ENCODE measurements at places on chromosomes 1 and 21.

DNA sequence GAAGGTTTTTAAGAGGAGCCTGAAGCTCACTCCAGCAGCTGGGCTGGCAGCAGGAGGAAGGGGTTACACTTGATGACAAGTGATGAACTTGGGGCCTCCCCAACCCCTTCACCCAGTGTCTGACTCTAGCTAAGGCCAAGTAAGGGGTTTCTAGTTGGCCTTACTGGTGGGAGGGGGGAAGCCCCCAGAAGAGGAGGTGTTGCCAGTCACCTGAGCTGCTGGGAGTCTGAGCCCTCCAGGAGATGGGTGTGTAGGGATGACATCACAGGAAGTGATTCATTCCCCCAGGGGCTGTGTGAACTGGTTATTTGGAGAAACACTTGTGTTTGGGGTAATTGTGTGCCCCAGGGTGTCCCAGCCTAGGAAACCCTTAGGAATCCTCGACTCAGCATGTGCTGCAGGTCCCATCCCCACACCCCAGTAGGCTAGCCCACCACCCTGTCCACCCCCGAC, 3.1 kb downstream of the PADI1 start:
- DNase-seq = peak; percentile 31

- DNase-seq = peak; percentile 61
Measured at GRCh38 chr1:155976062-155976912, 2.1 kb downstream of the ARHGEF2 start.

DNA sequence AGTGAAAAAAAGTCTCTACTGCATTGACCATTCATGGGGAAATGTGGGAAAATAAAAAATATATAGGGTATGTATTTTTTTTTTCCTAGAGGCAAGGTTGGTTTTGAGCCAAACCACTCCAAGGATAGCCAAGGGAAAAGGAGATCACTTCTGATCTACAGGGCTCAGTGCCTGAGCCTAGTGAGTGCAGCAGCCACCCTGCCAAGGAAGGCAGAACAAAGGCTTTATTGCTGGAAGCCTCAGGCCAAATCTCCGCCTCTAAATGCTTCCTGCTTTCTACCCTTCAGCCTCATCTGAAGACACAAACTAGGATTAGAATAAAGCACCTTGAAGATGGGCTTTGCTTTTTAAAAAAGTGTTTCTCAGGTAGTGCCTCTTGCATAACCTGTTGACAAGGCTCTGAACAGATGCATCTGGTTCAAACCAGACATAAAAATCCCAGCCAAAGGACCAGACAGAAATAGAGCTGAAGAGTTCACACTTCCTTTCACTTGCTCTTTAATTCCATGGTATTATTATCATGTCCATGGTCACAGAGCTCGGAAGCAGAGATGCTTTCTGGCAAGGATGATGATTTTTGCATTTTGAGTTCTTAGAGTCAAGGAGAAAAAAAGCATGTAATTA, 10.5 kb downstream of the C1orf115 start:
- DNase-seq = no peak

DNA sequence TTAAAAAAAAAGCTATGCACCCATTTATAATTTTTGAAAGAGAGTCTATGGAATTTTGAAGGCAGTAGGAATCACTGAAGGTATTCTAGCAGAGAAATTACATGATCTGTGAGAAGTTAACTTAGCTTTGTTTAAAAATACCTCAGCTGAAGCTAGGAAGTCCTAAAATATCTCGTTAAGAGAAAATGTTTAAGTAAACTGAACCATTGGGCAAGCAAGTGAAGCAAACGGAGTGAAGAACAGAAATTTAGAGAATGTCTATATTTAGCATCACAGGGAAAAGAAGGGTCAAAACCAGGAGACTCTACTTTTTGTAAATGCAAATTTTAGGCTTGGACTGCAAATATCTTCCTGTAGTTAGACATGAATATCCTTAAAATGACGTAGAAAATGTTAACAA, 230.8 kb downstream of the HMCN1 start:
- DNase-seq = no peak

GRCh38 chr1:58689167-58689566, 10.7 kb downstream of the MYSM1 start:
- no peak for DNase-seq

GRCh38 chr1:176733661-176734060, 270.7 kb downstream of the PAPPA2 start:
- DNase-seq = no peak

DNA sequence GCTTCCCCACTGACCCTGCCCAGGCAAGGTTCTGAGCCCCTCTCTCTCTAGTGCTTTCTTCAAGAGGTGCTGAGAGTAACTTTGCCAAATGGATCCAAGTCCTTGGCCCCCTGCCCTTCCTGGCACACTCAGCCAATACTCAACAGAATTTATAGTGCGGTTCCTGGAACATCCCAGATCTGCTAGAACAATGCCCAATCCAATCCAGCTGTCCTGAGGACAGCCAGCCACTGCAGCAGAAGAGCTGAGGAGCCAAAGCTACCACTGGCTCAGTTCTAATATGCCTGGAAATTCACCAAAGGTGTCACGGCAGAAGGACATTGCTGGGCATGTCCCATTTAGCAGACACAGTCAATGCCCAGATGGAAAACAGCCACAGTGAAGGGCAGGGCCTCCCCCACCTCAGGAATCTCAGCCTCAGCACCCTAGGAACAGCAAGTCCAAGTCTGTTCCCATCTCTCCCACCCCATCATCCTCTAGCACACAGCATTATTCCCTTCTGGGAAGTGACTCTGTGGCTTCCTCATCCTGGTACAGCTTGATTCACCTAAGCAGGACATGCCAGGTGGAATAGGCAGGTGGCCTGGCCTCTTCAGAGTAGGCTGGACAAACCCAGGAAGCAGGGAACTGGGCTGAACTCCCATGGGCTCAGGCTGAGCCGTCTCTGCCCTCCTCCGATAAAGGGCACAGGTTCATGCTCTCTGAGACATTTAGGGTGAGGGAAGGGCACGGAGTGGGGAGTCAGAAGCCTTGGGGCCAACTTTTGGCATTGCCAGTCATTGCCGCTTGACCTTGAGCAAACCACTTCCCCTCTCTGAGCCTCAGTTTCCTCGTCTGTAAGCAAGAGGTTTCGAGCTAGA, 24.6 kb downstream of the PMVK start:
- no peak for DNase-seq

DNA sequence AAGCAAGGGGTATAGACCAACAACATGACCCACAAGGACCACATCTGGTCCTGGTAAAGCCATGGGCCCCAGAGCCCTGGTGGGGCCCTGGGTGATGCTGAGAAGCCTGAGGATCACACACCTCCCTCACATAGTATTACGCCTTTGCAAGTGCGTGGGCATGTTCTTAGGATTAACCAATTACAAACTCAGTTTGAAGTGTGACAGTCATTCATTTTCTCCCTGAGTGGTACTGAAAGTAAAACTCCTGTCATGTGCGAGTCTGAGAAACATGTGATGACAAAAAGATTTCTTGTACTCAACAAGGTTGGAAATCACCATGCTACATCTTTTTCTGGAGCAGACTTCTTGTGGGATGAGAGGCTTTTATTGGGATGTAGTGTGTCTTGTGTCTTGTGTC, 315.3 kb upstream of the DUSP10 start:
- no peak for DNase-seq

DNA sequence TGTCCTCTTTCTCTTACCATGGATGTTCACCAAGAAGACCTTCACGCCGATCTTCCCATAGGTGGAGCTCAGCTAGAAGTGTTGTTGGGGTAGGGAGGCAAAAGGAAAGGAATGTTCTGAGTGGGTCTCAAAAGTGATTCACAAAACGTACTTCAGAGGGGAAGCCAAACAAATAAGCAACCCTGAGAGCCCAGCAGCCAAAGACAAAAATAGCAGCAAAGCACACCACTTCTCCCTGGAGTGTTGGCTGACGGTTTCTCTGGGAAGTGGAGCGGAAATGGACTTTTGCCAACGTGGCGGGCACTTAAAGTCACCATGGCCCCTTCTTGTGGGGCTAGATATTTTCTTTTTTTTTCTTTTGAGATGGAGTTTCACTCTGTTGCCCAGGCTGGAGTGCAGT, 23.1 kb downstream of the SLC26A9 start:
- DNase-seq = no peak

DNA sequence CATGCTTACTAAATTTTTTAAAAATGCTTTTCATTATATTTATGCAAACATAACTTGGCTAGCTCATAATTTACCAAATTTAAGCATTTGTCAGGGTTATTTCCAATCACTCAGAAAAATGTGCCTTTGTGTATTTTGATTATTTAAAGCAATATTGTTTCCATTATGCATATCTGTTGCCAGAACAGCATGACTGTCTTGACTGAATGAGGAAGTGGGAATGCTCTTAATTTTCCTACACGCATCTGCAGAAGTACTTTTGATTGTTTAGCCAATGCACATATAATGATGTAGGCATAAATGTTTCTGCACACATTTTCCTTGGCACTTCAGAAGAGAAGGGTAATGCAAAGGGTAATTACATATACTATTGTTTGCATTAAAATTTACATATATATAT, 92.5 kb upstream of the ADGRL2 start:
- DNase-seq = no peak

DNA sequence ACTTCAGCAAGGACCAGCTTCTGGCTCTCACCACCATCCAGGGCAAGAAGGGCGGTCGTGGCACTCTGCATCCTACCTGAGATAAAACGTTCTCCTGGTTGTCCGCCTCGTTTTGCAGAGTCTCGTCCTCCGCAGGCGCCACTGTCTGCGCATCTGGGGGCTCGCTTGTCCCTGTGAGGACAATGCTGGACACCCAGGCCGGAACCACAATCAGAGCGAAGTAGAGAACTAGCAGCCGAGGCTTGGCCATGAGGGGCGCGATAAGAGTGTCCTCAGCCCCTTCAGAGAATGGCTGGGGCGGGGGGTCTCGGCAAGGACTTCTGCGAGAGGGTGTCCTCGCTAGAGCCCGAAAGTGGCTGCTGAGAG, 505 bp downstream of the OLFML2B start:
- no peak for DNase-seq

DNA sequence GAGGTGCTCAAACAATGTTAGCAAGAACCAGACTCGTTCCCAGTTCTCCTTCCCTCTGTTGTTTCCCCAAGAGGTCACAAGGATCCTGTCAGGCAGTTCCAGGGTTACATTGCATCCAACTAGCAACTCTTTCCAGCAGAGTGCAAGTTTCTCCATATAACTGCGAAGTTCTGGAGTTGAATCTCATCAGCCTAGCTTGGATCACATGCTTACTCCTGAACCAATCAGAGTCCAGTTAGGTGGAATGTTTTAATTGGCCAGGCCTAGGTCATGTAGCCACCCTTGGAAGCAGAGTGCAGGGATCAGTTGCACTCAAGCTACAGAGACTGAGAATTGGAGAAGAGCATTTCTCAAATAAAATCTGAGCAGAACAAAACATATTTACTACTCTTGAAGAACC, 15.9 kb upstream of the PIK3R3 start:
- no peak for DNase-seq

DNA sequence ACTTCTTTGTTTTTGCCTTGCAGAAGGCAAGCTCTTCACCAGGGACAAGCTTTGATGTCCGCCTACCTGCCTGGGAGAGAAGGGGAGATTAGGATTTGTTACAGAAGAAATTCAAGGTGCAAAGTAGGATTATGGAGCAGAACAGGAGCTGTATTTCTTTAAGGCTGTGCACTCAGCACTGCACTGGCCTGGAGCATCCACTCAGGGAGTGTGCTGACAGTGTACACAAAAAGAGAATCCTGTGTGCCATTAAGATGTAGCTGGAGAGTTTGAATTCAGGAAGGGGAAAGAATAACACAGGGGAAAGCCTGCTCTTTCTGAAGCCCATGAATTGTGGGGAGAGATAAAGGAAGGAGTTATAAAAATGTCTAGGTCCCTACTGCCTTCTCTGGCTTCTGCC, 137.7 kb upstream of the ETS2 start:
- DNase-seq = no peak

GRCh38 chr1:13517193-13517812, 3.5 kb upstream of the LRRC38 start:
- DNase-seq = no peak

- no peak for DNase-seq
Measured at GRCh38 chr1:16242556-16243214, 5.7 kb upstream of the CPLANE2 start.

DNA sequence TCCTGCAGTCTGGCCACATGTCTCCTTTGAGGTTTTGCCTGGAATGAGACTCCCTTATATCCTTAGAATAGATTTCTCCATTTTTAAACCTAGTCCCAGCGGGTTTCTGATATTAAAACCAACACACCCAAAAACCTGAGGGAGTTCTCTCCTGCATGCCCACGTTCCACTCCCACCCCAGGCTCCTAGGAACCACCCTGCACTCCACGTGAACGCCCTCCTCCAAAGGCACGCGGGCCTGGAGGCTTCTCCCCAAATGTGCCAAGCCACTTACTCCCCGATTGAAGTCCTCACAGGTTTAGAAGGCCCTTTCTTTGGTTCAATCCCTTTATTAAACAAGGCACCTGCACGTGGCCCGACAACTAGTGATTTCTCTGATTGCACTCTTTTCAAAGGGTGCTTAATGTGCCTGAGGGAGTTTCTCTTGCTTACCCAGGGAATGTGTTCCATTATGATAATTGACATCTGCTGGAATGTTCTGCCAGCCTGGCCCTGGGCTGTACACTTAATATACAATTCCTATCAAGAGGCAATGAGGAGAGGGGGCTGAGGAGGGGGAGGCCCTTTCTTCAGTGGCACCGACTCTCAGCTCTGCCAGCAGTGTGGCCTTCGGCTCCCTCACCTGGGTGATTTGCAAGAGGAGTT, 104.3 kb upstream of the ADAR start:
- no peak for DNase-seq

GRCh38 chr21:44720170-44720569, 8.8 kb upstream of the TSPEAR start:
- no peak for DNase-seq

- no peak for DNase-seq
Measured at GRCh38 chr1:56578138-56578962, 1.0 kb downstream of the PLPP3 start.

GRCh38 chr21:42113926-42114409, 42.9 kb downstream of the UMODL1 start:
- no peak for DNase-seq

DNA sequence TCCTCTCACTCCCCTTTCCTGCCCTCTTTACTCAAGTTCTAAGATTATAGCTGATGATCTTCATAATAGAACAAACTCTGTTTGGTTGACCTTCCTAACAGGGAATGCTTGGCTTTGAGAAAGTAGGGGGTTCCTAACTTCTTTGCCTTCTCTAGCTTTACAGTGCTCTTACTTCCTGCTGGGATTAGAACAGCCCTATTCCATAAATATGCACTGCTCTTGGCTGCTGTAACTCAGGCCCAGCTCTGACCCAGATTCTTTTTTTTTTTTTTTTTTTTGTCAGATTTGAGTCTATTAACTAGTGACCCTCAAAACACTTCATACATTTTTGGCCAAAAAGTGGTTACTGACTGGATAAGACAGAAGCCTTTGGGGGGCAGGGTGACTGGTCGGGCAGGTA, 39.4 kb upstream of the PIGV start:
- no peak for DNase-seq

GRCh38 chr1:232568331-232568852, 61.5 kb downstream of the SIPA1L2 start:
- no peak for DNase-seq

DNA sequence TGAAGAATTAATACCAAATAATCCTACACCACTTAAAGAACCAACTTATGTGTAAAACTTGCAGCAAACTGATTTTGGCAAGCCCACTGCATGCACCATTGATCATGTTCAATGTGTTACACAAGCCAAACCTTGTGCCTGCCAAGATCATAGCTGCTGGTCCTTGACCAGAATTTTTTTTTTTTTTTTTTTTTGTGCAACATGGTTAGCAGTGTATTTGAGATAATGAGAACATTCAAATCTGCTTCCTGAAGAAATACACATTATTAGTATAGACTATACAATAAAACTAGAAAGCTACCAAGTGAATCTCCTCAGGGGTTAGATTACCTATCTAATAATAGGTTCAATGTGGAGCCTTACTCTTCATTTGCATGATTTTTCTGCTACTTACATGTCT, 421.0 kb downstream of the MRPL39 start:
- no peak for DNase-seq
